ENCODE measurements at places on chromosomes 1 and 21. TPM values are rescaled to one million over a fixed set of nuclear protein-coding genes. Genes with fewer than 3 reads are reported as not detected.

The MTOR gene
- 44.8 TPM for total RNA-seq

The SHE gene
- total RNA-seq, result 10.5 TPM

DNA sequence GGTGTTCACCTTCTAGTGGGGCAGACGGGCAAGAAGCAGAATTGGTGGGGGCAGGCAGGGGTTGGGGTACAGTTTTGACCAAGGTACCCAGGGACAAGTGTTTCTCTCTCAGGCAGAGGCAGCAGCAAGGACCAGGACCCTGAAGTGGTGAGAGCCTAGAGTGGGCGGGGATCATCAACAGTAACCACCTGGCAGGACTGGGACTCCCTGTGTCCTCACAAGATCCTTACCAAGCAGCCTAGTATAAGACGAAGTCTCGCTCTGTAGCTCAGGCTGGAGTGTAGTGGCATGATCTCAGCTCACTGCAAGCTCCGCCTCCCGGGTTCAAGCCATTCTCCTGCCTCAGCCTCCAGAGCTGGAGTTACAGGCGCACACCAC lies 3.2 kb upstream of the NADK start:
- DNase-seq, result no peak
- no peak overlapping the region for H3K27ac ChIP-seq
- H3K36me3 ChIP-seq, result peaks cover 36% of the 10 kb centered on the region
- H3K27me3 ChIP-seq, result no peaks in the 10 kb centered on the region

The CCDC24 gene
- 5.4 TPM for total RNA-seq

- H3K4me3 ChIP-seq, result no peak overlapping the region
- no peak for DNase-seq
- H3K36me3 ChIP-seq, result no peaks in the 10 kb centered on the region
- no peaks in the 10 kb centered on the region for H3K4me1 ChIP-seq
- no peaks in the 10 kb centered on the region for H3K27me3 ChIP-seq
Measured at GRCh38 chr1:69172003-69173000, 395.4 kb upstream of the LRRC7 start.

GRCh38 chr1:180456191-180456590 lies 46.2 kb downstream of the ACBD6 start:
- no peak overlapping the region for H3K4me3 ChIP-seq
- no peak for DNase-seq
- no peaks in the 10 kb centered on the region for H3K27me3 ChIP-seq
- no peaks in the 10 kb centered on the region for H3K36me3 ChIP-seq

The FAM72A gene
- total RNA-seq, result 4.2 TPM

- no peak overlapping the region for H3K27ac ChIP-seq
- no peak for DNase-seq
- no peaks in the 10 kb centered on the region for H3K36me3 ChIP-seq
- H3K27me3 ChIP-seq, result no peaks in the 10 kb centered on the region
- no peak overlapping the region for H3K4me3 ChIP-seq
- H3K4me1 ChIP-seq, result peaks cover 10% of the 10 kb centered on the region
Measured at GRCh38 chr1:29379443-29380073, 143.2 kb downstream of the PTPRU start.

GRCh38 chr1:93804412-93804811 lies 74.6 kb downstream of the DNTTIP2 start:
- no peaks in the 10 kb centered on the region for H3K36me3 ChIP-seq
- no peak overlapping the region for H3K27ac ChIP-seq
- H3K4me1 ChIP-seq, result no peaks in the 10 kb centered on the region
- peaks cover 2% of the 10 kb centered on the region for H3K27me3 ChIP-seq
- H3K4me3 ChIP-seq, result no peak overlapping the region
- no peak for DNase-seq

The NPR1 gene
- 6.3 TPM for total RNA-seq

DNA sequence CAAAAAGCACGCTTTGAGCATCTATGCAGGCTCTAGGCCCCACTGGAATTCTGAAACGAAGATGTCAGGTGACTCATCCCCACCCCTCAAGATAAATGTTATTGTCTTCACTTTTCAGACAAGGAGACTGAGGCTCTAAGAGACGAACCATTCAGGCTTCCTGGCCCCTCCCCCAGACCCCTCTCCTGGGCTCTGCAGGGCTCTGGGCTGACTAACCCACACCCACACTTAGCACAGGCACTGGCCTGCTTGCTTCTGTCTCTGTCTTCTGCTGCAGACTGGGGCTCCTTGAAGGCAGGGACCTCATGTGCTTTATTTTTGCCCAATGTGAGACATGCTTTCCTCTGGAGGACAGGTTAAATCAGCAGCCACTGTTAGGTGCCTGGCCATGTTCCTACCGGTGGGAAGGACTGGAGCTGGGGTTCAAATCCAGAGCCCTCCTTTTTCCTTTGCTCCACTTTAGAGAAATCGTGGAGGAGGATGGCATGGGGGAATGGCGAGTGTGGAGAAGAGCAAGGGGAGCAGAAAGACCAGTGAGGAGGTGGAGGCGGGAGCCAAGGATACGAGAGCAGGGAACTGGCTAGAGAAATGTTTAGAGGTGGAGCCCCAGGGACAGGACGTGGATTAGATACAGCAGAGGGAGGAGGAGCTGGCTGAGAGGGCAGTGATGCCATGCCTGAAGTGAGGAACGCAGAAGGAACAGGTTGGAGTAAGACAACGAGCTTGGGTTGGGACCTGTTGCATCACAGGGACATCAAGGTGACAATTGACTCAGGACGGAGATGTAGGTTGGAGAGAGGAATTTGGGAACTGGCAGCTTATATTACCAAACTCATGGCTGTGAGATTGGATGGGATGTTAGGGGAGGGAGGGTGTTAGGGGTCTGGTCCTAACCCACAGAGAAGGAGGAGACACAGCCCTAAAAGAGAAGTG lies 1.7 kb downstream of the TMEM125 start:
- H3K27me3 ChIP-seq, result peaks cover 4% of the 10 kb centered on the region
- peaks cover 26% of the 10 kb centered on the region for H3K4me1 ChIP-seq
- H3K27ac ChIP-seq, result no peak overlapping the region
- H3K36me3 ChIP-seq, result no peaks in the 10 kb centered on the region
- H3K4me3 ChIP-seq, result no peak overlapping the region
- no peak for DNase-seq

The TNFRSF4 gene
- total RNA-seq, result 1.5 TPM

The PTPRC gene
- 9.0 TPM for total RNA-seq

- H3K4me3 ChIP-seq, result no peak overlapping the region
- peaks cover 2% of the 10 kb centered on the region for H3K4me1 ChIP-seq
- no peak overlapping the region for H3K27ac ChIP-seq
- no peaks in the 10 kb centered on the region for H3K27me3 ChIP-seq
- H3K36me3 ChIP-seq, result no peaks in the 10 kb centered on the region
Measured at GRCh38 chr1:85398391-85399064, 66.4 kb downstream of the DDAH1 start.

- H3K36me3 ChIP-seq, result no peaks in the 10 kb centered on the region
- no peaks in the 10 kb centered on the region for H3K27me3 ChIP-seq
- H3K4me3 ChIP-seq, result no peak overlapping the region
- no peaks in the 10 kb centered on the region for H3K4me1 ChIP-seq
- H3K27ac ChIP-seq, result no peak overlapping the region
- no peak for DNase-seq
Measured at GRCh38 chr1:40958210-40958609, 21.3 kb upstream of the CTPS1 start.

Measured in spinal cord (tissue), 10 donors.